ENCODE measurements at places on chromosomes 7 and 10.

DNA sequence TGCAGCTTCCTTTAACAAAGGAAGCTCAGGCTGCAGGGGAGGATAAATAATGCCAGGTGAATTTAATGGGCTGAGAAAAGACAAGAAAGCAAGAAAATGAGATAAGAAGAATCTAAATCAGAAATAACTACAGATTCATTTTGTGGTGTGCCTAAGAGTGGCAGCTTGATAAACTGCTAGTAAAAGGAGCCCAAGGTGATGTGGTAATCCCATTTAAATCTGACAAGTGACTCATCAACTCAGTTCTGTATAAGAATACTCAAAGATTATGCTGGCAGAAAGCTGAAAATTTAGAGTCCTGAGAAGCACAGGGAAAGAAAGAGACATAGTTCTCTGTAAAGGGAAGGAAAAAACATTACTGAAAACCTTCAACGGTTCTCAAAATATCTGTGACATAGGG is 109.4 kb upstream of the PDE1C start:
- DNase-seq = no peak

DNA sequence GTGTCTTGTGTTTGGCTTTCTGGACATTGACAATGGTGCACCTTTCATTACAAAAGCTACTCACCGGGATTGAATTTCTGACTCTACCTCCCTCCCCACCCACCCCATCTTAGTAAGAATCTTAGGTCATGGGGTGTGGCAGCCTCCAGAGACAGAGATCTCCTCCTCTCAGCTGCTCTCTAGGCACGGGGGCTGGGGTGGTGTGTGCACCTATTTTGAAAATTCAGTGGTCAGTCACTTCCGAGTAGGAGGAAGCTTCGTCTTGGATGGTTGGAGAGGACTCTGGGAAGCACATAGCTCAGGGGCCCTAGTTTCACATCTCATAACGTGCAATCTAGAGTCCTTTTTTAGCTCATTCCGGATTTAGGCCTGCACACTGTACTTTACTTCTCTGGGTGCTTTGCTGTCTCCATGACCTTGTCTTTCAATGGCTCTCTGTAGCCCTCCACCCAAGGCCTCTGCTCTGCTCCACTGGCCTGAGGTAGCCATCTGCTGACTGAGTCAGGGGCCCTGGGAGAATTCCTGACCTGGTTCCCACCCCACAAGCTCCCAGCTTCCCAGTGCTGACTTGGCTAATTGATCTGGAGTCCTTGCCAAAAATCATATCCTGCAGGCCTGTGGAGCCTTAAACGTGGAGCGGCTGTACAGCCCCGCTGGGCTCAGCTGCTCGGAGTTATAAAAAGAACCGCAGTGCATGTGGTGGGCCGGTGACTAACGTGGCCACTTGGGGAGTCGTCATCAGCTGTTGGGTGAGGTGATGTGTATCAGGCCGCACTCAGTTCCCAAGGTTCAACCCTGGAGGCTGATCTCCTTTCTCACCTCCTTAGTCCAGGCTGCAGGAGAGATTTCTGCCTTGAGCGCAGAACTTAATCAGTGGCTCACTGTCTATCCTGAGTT is 19.3 kb upstream of the ADAMTS14 start:
- no peak for DNase-seq

DNA sequence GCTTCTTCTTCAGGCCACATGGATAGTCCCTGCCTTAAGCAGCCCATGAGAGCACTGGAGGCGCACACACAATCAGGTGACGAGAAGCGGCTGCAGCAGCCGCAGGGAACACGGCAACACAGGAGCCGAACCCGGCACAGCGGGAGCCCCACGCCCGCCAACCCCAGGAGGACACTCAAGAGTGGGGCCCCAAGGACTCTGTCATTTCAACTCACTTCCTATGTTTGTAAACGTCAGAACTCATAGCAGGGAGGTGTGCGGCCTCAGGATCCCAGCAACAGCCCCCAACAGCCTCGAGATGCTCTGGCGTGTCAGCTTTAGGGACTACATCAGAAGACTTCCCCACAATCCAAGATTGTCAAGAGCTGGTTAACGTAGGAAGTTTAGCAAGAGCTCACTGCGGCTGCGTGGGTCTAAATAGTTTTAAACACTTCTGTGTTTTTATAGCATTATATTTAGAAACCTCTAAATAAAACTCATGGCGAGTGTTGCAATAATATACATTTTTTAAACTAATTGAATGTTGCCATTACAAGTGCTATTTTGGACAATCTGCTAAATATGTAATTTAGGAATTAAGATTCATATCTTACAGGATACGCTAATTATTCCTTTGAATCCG is 123.4 kb downstream of the MAD1L1 start:
- DNase-seq = no peak

DNA sequence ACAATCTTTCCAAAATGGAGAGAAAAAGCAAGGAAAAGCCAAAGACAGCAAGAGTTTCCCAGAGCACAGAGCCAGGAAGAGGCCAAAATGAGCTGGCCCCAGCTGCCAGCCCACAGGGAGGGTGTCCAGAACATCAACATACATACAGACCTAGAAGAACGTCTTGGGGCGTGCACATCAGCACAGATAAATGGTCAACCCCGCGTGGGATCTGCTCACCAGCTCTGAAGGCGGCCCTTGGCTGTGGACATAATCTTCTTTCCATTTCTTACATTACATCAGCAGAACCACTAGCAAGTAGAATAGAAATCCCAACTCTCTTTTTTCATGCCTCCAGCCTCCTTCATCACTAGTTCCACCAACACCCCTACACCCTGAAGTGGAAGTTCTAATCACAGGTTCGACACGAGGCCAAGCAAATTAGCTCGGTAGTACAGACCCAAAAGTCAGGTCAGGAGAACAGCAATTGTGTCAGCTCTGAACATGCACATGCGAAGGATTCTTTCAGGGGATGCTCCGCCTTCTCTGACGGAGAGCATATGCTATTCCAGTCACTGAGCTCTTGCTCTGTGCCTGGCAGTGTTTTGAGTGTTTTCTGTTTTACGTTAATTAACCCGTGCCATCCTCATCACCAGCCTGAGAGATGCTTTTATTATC is 16.4 kb downstream of the SH3PXD2A start:
- no peak for DNase-seq

DNA sequence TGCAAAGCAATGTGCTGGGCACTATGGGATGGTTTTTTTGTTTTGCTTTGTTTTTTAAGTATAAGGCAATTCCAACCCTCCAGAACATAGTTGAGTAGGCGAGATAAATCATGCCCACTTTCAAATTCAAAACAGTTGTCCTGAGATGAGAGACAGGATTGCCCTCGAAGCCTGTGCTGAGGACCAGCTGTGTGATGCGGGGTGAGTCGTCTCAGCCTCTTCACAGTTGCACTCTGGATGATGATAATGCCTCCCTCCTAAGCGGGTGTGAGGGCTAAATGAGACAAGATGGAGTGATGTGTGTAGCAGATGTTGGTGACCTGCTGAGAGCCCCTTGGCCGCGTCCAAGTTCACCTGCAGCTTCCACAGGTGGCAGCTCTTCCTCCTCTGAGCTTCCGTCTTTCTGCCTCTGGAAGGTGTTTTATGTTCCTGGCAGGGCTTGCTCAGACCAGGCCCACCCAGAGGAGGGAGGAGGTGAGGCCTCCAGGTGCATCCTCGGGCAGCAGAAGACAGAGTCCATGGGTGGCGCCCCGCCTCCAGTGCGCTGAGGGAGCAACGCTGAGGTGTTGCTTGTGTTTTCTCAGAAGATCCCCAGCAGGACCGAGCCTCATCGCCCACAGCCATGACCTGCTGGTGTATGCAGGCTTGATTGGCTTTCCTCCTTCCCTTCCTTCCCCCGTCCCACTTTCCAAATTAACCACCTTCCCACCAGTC is 30.6 kb downstream of the ECHDC3 start:
- no peak for DNase-seq

GRCh38 chr7:96322373-96322695 is 436 bp upstream of the SLC25A13 start:
- DNase-seq = no peak
